Right renal cortex interstitium (tissue), 3 donors: ENCODE measurements at places on chromosomes 12 and 14. TPM values are rescaled to one million over a fixed set of nuclear protein-coding genes. Genes with fewer than 3 reads are reported as not detected.

RFLNA gene
- polyA plus RNA-seq, result 6.1 TPM

GDF3 gene
- 0.55 TPM for polyA plus RNA-seq

BORCS5 gene
- polyA plus RNA-seq, result 9.4 TPM

CLEC2A gene
- polyA plus RNA-seq, result not detected

GRIP1 gene
- polyA plus RNA-seq, result 24.5 TPM

- DNase-seq, result no peak
These were observed 8.1 kb downstream of the LETMD1 start for GRCh38 chr12:51056242-51056641.

- DNase-seq, result no peak
These were observed 48.9 kb upstream of the EML1 start for GRCh38 chr14:99744199-99744872.
